ENCODE measurements at places on chromosomes 11 and 22.
A peak's percentile ranks its signal among the peaks of the same experiment; 100 is the strongest.

DNA sequence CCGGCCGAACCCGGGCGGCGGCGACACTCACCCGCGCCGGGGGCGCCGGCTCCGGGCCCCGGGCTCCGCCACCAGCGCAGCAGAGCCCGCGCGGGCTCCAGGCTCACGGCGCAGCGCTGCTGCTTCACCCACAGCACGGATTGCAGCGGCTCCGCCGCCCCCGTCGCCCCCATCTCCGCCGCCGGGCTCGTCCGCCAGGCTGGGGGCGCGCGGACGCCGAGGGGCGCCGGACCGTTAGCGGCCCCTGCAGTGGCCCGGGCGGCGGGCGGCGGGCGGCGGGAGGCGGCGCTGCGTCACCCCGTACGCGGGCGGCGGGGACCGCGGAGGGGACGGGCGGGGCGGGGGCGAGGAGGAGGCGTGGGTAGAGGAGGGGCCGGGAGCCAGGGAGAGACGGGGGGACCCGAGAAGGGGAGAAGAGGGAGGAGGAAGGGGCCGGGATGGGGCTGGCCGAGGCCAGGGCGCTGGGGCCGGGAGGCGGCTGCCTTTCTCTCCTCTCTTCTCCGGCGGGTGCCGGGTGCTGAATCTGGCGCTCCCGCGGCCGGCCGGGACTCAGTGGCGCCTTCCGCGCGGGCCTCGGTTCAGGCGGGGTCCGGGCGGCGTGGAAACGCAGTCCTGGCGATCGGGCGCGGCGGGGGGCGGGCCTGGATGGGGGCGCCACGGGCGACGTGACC, at the start of gene CERK:
Gene CERK (minus strand): TSS at position 277 of the 671 bp plus-strand sequence. CDS start 104 bp downstream, at position 173.
- peak within 1 kb of the TSS; percentile 92 for H3K4me3 ChIP-seq
- peak; percentile 96 for DNase-seq
- H3K27ac ChIP-seq, result peak within 1 kb of the TSS; percentile 81

GRCh38 chr11:18791207-18791968, at the start of gene PTPN5:
Gene PTPN5 (minus strand): TSS chr11:18791798. CDS start chr11:18771958, 19,840 bp downstream.
- peak within 1 kb of the TSS; percentile 29 for H3K4me3 ChIP-seq
- no peak for DNase-seq

DNA sequence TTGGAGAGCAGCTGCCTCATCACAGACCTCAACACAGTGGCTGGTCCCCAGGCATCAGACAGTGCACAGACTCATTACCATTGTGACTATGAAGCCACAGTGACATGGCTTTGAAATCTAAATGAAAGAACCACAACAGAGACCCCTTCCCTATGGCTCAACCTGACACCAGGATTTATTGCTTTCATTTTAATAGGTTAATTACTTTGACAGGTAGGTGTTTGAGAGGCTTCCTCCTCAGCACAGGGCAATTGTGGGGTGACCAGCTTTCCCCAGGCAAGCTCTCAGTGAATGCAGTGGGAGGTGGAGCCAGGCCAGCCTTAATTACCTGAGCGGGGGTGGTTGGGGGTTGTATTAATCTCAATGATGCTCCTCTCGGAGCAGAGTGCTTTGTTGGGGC, 102.3 kb downstream of the CHST1 start:
- no peaks in the 10 kb centered on the region for H3K4me1 ChIP-seq
- H3K27ac ChIP-seq, result no peak overlapping the region
- H3K36me3 ChIP-seq, result no peaks in the 10 kb centered on the region
- no peaks in the 10 kb centered on the region for H3K27me3 ChIP-seq

DNA sequence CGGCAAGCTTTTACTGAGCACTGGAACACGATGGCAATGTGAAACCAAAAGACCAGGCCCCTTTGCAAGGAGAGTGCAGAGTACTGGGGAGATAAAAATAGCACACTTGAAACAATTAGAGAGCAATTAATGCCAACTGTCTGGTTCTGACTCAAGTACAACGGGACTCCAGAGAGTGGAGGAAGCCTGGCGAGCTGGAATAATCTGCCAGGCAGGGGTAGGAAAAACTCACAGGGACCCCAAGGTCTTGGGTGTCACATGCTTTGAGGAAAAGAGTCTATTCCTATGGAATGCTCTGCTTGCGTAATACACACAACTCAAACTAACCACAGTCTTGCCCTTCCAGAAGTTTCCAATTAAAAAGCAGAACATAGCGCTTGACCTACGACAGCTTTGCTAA, 113.0 kb upstream of the CLMP start:
- H3K4me3 ChIP-seq, result no peak overlapping the region
- H3K27ac ChIP-seq, result peak overlapping the region; percentile 2
- no peaks in the 10 kb centered on the region for H3K36me3 ChIP-seq
- no peak for DNase-seq
- peaks cover 3% of the 10 kb centered on the region for H3K4me1 ChIP-seq
- peaks cover 2% of the 10 kb centered on the region for H3K27me3 ChIP-seq

All from left lung (tissue), 14 donors.